Placental epithelial cell (primary cell): ENCODE measurements at places on chromosomes 12 and 14. TPM values are rescaled to one million over a fixed set of nuclear protein-coding genes. Genes with fewer than 3 reads are reported as not detected.

SERPINA12 gene
- not detected in 2 replicates for total RNA-seq

CMAS gene
- total RNA-seq = 17.2 and 26.3 TPM in 2 replicates

ARMH4 gene
- 3.5 and 5.6 TPM in 2 replicates for total RNA-seq

NEDD8 gene
- 99.8 and 112 TPM in 2 replicates for total RNA-seq

GAPDH gene
- total RNA-seq = 6,495 and 11,041 TPM in 2 replicates

RTL1 gene
- not detected in 2 replicates for total RNA-seq

COL2A1 gene
- under 0.01 and 1.5 TPM in 2 replicates for total RNA-seq

C12orf60 gene
- total RNA-seq = 0.79 and 0.98 TPM in 2 replicates

PSMA6 gene
- total RNA-seq = 90.3 and 177 TPM in 2 replicates

MYH6 gene
- total RNA-seq = not detected in 2 replicates

MIPOL1 gene
- 6.1 and 11.8 TPM in 2 replicates for total RNA-seq

HOXC10 gene
- not detected in 2 replicates for total RNA-seq

NUAK1 gene
- total RNA-seq = 7.5 and 69.1 TPM in 2 replicates

KCNC2 gene
- total RNA-seq = not detected in 2 replicates

FAM90A1 gene
- total RNA-seq = 0.11 TPM in 1 of 2 replicates, not detected in the other

GALNT8 gene
- total RNA-seq = under 0.01 TPM in 1 of 2 replicates, not detected in the other

SERPINA10 gene
- total RNA-seq = not detected in 2 replicates

DGLUCY gene
- total RNA-seq = 24.3 and 35.0 TPM in 2 replicates

SYNE3 gene
- 6.1 and 7.1 TPM in 2 replicates for total RNA-seq

MYO1H gene
- 0.76 and 1.2 TPM in 2 replicates for total RNA-seq

TC2N gene
- 5.9 and 7.9 TPM in 2 replicates for total RNA-seq

FUT8 gene
- 221 and 316 TPM in 2 replicates for total RNA-seq

KRT85 gene
- under 0.01 TPM in 1 of 2 replicates, not detected in the other for total RNA-seq

RGS6 gene
- not detected in 2 replicates for total RNA-seq

SLC6A13 gene
- total RNA-seq = not detected in 2 replicates

LTB4R gene
- 2.4 and 3.1 TPM in 2 replicates for total RNA-seq
